Natural killer cell treated with Interleukin-12 subunit alpha and Interleukin-12 subunit beta and Interleukin-15 and Interleukin-18, amount 100 ng/mL, for 72 hours (primary cell): ENCODE measurements at places on chromosomes 12 and 14.

- no peak for DNase-seq
Measured at GRCh38 chr14:24081739-24082211, 10.4 kb downstream of the CPNE6 start.

- DNase-seq: no peak
Measured at GRCh38 chr12:96427269-96427729, 27.1 kb upstream of the CDK17 start.

- no peak for DNase-seq
Measured at GRCh38 chr12:125029761-125030358, 35.4 kb upstream of the AACS start.

DNA sequence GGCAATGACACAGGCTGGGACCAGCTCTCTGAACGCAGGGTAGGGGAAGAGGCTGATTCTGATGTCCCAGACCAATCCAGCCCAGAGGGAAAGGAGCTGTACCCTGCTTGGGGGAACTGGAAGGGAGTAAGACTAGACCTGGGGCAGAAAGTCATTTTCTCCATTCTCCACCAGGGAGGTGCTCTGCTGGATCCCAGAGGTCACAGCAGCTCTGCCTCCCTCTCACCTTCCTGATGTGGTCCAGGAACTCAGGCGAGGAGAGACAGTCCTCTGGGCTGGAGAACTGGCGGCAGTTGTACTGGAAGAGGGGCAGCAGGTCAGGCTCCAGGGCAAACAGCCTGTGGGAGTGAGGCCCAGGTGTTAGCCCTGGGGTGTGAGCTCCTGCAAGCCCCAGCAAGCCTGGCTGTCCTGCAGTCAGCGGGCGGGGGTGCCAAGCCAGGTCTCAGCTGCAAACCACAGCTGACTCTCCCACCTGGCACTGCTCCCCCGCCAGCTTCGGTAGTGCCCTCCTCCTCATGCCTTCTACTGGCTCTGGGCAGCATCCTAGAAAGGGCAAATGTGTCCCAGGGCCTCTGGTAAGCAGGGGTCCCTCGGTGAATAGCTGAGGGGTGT, 1.9 kb downstream of the NGB start:
- no peak for DNase-seq

DNA sequence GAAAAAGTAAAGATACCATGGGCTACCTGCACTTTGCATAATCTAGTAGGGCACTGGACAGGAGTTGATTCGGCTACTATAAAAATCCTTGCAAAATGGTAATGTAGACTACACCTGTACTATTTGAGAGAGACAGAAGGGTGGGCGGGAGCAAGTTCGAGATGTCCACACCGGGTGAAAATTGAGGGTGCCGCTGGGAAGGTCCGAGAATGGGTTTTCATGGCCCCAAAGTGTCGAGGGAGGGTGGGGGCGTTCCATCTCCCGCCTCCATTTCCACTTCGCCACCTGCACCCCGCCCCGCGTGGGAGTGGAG, 648 bp downstream of the SNX6 start:
- DNase-seq: no peak

GRCh38 chr12:113470871-113471618, 626 bp downstream of the LHX5 start:
- no peak for DNase-seq

- DNase-seq: no peak
Measured at GRCh38 chr12:26809611-26810285, 23.2 kb downstream of the ITPR2 start.

GRCh38 chr14:92719890-92720323, 28.5 kb downstream of the LGMN start:
- DNase-seq: no peak

GRCh38 chr14:91339076-91339475, 78.5 kb downstream of the CCDC88C start:
- DNase-seq: peak; percentile 47

DNA sequence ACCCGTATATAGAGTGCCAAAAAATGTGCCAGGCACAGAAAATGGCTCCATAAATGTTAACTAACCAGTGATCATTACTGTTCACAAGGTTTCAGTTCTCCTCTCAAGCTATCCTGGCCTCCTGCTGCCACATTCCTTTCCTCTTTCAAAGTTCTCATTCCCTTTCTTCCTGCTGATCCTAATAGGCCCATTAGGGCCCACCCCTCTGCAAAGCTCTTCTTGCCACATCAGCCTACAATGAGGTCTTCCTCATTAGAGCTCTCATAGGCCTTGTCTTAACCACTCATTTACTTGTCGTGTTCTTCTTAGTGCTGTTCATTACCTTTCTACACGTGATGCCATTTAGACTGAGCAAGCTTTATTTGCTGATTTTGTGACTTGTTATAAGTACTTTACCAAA, 40.5 kb downstream of the RPS29 start:
- no peak for DNase-seq

DNA sequence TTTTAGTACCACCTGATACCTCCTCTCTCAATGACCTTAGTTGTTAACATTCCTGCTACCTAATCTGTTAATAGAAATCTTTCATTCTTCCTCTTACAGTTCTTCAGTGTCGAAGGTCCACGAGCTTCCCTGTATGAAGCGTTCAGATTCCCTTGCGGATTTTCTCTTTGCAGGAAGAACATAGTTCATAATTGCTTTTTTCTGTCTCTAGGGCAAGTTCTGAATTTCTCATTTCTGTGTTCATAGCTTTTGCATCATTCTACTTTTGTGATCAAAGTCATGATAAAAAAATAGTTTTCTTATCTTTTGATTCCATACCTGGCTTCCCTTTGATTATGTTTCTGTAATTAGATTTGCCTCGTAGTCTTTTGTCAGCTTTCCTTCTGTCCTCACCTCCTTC, 94.9 kb downstream of the EML1 start:
- no peak for DNase-seq

GRCh38 chr14:83940253-83940652, 1589.7 kb upstream of the FLRT2 start:
- DNase-seq: no peak

DNA sequence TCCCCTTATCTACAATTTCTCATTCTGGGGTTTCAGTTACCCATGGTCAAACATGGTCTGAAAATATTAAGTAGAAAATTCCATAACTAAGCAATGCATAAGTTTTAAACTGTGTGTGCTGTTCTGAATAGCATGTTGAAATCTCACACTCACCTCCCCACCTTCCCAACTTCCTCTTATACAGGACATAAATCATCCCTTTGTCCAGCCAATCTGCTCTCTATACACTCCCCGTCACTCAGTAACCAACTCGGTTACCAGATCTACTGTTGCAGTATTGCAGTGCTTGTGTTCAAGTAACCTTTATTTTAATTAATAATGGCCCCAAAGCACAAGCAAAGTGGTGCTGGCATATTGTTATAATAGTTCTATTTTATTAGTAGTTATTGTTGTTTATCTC, 420.5 kb downstream of the GXYLT1 start:
- DNase-seq: no peak

DNA sequence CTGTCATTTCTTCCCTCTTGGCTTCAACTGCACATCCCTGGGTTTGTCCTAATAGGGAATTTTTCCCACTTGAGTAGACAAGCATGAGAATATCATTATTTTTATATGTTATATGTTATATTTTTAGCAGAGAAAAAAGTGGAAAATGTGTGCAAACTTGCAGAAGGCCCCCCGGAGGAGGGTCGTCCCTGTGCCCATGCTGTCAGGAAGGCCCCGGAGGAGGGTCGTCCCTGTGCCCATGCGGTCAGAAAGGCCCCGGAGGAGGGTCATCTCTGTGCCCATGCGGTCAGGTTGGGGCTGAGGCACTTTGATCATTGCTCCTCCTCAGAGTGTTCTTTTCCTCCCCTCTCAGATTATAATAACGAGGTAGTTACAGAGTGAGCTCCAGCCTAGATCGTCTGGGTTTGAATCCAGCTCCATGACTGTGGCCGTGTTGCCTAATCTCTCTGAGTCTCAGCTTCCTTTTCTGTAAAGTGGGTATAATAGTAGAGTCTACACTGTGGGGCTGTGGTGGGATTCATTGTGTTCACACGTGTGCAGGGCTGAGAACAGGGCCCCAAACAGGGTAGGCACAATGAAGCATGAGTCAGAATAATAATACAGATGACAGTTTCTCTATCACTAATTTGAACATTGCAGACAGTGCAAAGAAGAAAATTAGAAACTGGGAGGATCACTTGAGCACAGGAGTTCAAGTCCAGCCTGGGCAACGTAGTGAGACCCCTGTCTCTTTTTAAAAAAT, 33.4 kb downstream of the ELK3 start:
- no peak for DNase-seq
